ENCODE measurements at places on chromosomes 5 and 9. TPM values are rescaled to one million over a fixed set of nuclear protein-coding genes. Genes with fewer than 3 reads are reported as not detected.

TLR4 gene
- total RNA-seq: 20.0 TPM

DRD1 gene
- total RNA-seq: not detected

PCDHB12 gene
- 2.3 TPM for total RNA-seq

SPEF2 gene
- total RNA-seq: 0.94 TPM

HSPB3 gene
- 442 TPM for total RNA-seq

PCDHB11 gene
- total RNA-seq: 2.4 TPM

KIF20A gene
- total RNA-seq: 4.3 TPM

PALM2AKAP2 gene
- 56.6 TPM for total RNA-seq

CEP78 gene
- 2.4 TPM for total RNA-seq

F2RL2 gene
- total RNA-seq: 0.44 TPM

INSL6 gene
- total RNA-seq: not detected

All from right atrium auricular region (tissue), 2 donors.